NCI-H526 treated with DMSO at 0.1 percent for 48 hours (cell line): ENCODE measurements at places on chromosomes 3 and 15.

DNA sequence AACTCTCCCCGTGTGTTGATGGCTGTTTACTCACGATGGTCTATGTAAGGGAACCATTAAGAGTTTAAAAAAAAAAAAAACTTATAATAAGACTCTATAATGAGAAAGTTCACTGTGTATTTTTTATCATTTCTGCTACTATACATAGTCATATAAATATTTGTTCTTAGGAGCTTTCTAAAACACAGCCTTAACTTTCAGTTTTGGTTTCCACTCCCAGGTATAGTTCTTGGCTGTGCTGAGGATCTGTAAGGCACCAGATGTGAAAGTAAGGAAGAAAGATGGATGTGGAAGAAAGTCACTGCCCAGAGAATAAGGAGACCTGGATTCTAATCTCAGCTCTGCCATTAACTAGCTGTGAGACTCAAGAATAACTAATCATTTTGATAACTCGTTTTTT is 101.9 kb upstream of the THBS1 start:
- no peak for DNase-seq

GRCh38 chr3:45592830-45593707 is 1.5 kb upstream of the LIMD1 start:
- DNase-seq, result peak; percentile 83

- no peak for DNase-seq
These were observed 28.5 kb downstream of the UBE2E1 start for GRCh38 chr3:23834082-23834870.

GRCh38 chr3:123805101-123805500 is 79.0 kb downstream of the MYLK start:
- no peak for DNase-seq

- no peak for DNase-seq
These were observed 341.7 kb upstream of the ROBO2 start for GRCh38 chr3:76698136-76698706.

DNA sequence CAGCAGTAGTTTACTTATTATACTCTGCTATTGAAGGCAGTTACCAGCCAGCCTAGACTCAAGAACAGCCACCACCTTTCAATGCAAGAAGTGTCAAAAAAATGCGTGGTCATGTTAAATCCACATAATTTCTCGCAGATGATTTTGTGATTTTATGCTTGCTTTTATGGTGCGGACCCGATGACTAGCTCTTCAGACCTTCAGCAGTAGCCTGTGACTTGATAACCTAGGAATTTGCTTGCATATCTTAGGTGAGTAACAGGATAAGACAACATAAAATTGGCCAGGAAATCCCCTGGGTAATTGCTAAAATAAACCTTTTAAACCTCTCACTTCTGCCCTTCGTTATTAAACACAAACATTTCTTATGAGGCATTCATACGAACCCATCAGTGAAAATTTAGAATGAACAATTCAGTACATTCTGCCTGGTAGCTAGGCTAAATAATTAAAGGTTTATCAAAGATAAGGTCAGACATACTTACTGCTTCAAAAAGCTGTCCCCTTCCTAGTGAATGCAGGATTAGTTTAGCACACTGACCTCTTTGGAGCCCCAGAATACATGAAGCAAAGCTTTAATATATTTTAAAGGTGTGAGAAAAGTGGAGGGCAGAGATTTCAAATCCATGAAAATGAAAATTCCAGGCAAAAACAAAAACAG is 798.8 kb downstream of the OTOL1 start:
- no peak for DNase-seq

DNA sequence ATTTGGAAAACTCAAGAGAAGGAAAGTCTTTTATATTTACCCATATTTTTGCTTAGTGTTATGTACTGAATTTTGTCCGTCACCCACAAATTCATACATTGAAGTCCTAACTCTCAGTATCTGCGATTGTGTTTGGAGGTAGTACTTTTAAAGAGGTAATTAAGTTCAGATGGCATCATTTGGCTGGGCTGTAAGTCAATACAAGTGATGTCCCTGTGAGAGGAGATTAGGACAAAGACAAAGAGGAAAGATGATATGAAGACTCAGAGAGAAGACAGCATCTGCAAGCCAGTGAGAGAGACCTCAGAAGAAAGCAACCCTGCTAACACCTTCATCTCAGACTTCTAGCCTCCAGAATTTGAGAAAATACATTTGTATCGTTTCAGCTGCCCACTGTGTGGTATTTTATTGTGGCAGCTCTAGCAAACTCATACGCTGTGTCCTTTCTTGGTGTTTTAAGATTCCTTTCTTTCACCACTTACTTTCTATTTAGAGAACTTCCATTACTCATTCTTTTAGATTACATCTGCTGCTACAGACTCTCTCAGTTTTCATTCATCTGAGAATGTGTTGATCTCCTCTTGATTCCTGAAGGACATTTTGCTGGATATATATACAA is 17.0 kb downstream of the LRCH3 start:
- no peak for DNase-seq
